ENCODE measurements at places on chromosomes 1 and 21.
A peak's percentile ranks its signal among the peaks of the same experiment; 100 is the strongest.

DNA sequence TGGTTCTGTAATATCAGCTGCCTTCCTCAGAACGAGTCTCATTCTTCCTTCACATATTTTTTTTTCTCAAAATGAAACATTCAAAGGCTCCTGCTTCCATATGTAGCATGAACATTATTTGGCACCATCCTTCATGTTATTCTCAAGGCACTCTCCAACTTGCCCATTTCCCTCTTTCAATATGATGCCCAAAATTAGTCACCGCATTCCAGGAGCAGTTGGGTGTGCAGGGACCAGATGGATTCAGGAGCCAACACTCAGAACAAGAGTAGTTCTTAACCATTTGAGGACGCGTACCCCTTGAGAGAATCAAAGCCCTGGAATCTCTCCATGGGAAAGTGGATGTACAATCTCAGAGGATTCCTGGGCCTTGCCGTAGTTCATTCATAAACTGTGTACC, 50.3 kb downstream of the KCNK1 start:
- DNase-seq = no peak

GRCh38 chr1:202452508-202452907, 104.0 kb downstream of the PPP1R12B start:
- DNase-seq = no peak

DNA sequence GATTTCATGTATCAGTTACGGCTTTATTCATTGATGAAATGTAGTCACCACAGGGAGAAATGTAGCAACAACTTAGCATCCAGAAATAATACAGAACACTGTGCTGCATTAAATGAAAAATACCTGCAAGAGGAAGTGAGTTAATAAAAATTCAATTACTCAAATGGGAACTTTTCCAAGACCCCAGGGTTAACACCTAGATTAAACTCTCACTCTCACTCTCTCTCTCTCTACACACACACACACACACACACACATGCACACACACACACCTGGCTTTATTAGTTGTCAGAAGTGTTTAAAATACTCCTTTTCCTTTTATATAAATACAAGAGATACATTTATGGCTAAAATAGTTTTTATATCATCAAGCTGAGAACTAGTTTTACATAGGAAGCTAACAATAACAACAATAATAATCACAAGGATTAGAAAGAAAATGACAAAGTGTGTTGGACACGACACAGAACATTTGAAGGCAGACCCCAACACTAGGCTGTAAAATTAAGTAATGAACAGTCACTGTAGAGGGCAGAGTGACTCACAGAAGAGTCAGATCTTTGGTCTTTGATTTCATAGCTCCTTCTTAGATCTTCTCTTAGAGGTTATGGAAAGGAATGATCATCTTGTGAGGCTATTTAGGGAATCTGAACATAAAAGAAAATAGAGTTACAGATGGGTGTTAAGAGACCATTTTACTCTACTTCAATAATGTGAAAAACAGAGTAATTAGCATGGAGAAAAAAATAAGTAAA, 1266.0 kb upstream of the ADGRL2 start:
- no peak for DNase-seq

DNA sequence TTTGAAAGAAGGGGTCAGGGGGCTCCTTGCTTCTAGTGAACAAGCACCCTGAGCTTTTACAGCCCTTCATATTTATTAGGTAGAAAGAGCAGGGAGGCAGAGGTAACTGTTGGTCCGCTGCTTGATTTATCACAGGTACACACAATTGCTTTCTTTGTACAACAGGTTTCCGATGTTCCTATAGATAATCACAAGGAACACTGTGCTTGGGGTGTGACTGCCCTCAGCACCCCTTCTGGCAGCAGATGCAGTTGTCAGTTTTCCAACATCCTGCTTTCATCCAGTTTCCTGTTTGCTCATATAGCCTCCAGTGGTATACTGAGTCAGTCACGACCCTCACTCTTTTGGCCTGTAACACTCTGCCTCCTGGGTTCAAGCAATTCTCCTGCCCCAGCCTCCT, 40.6 kb downstream of the SCP2 start:
- no peak for DNase-seq

DNA sequence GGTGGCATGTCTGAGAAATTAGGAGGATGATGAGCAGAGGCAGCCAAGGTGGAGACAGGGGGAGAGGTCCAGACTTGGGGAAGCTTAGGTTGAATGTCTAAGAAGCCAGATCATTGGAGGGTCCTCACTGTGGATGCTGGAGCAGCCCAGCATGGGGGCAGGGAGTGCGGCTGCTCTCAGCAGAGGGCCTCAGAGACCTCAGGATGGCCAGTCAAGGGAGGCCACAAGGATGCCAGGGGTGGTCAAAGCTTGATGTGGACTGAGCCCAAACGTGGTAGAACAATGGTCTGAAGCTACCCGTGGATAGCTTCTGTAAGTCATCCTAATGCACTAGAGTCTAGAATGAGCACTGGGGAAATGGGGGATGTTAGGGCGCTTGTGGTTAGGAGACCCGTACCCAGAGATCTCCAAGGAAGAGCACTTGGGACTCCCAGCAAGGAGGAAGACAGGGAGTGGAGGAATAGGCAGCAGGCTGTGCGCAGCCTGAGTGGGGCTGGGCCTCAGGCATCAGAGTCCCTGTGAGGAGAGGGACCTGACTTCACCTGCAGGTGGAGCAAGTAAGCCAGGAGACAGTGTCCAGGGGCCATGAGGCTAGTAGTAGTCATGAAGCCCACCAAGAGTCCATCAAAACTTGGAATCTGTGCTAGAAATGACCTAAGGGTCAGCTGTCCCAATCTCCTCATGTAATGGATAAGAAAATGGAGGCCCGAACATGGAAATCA, 4.3 kb upstream of the S100A9 start:
- peak; percentile 49 for DNase-seq

- DNase-seq = no peak
Measured at GRCh38 chr1:114467491-114467890, 43.5 kb downstream of the TRIM33 start.

- no peak for DNase-seq
Measured at GRCh38 chr21:25307489-25307888, 299.8 kb downstream of the MRPL39 start.

GRCh38 chr1:219900201-219900600, 28.2 kb downstream of the SLC30A10 start:
- DNase-seq = no peak

- no peak for DNase-seq
Measured at GRCh38 chr1:198497326-198498102, 43.0 kb downstream of the ATP6V1G3 start.

- no peak for DNase-seq
Measured at GRCh38 chr1:234570329-234571120, 39.5 kb downstream of the IRF2BP2 start.

- DNase-seq = no peak
Measured at GRCh38 chr1:192903142-192903541, 94.3 kb downstream of the RGS2 start.

All from hematopoietic multipotent progenitor cell treated with erythropoietin and hydrocortisone succinate and interleukin-3 and kit ligand, for 6 days (in vitro differentiated cells).